Sigmoid colon (tissue), 7 donors: ENCODE measurements at places on chromosomes 13 and 19.

DNA sequence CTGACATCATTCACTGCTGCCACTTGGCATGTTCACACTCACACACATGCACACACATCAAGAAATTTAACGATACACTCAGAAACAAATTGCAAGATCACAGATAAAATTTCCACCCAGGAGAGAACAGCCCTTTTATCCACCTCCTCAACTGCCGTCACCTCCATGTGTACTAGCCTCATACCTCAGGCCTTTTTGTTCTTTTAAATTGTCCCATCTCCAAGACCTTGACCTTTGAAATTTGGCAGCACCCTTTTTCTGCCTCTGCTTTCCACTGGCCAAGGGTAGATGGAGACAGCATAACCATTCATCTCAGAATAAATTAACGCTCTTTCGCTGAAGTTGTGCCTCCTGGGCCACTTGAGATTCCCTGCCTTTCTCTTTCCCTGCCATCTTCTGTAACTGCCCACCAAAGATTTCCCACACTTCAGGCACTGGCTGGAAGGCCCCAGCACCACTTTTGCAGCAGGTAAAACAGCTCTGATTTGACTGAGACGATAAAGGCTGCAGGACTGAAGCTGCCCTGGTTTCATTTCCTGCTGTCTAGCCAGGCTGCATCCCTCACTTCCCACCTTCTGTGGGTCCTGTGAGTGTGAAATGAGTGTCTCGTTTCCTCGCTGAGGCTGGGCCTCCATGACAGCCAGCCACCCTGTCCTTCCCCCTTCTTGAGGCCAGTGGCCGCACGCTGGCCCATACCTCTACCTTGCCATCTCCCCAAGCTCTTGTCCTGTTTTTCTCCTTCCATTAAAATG lies 39.3 kb downstream of the MBNL2 start:
- DNase-seq = no peak

DNA sequence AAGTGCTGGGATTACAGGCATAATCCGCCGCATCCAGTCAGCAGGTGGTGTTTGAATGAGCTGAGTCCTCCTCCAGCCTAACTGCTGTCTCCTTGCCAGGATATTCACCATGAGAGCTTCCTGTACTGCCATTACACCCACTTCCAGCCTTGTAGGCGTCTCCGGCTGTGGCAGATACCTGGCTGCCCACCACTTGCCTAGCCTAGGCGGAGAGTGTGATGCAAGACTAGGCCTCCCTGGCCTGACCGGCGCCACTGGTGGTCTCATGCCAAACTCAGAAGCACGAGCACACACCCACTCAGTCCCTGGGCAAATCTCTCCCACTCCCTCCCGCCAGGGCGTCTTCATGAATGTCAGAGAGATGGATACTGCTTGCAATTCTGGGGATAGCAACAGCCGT lies 16.6 kb downstream of the IL12RB1 start:
- no peak for DNase-seq

DNA sequence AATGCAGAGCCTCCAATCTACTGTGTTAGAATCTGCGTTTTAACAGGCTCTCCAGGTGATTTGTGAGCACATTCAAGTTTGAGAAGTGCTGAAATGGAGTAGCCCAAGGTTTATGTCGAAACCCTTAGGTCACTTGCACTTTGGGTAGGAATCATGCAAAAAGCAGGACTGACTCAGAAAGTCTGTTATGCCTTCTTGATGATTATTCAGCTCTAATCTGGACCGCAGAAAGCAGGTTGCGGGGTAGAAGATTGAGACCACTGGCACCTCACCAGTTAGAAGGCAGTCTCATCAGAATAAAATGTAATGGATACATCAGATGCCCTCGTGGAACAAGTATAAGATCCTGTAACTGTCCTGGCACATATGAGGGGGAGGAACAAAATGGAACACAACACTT lies 326.3 kb downstream of the DCLK1 start:
- no peak for DNase-seq

GRCh38 chr13:75550159-75550567 lies 572 bp downstream of the UCHL3 start:
- no peak for DNase-seq

GRCh38 chr13:113401452-113402415 lies 37.8 kb upstream of the GRTP1 start:
- DNase-seq = peak; percentile 52

GRCh38 chr13:32262165-32262564 lies 53.0 kb downstream of the ZAR1L start:
- no peak for DNase-seq

- DNase-seq = no peak
These were observed 14.3 kb downstream of the GAS6 start for GRCh38 chr13:113849546-113849945.

DNA sequence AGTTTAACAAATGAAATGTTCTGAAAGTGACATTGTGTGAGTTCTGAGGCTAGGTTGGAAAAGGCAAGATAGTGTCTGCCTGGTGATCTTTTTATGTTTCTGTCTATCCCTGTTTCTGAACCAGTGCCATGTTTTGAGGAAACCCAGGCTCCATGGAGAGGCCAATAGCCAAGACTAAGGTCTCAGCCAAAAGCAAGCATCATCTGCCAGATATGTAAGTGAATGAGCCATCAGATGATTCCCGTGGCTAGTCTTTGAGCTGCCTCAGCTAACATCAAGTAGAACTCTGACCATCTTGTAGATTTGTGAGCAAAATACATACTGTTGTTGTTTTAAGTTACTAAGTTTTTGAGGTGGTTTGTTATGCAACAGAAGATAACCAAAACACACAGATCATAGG lies 19.6 kb upstream of the CCNA1 start:
- DNase-seq = no peak

- DNase-seq = no peak
These were observed 4.7 kb downstream of the KCTD4 start for GRCh38 chr13:45196096-45196495.

DNA sequence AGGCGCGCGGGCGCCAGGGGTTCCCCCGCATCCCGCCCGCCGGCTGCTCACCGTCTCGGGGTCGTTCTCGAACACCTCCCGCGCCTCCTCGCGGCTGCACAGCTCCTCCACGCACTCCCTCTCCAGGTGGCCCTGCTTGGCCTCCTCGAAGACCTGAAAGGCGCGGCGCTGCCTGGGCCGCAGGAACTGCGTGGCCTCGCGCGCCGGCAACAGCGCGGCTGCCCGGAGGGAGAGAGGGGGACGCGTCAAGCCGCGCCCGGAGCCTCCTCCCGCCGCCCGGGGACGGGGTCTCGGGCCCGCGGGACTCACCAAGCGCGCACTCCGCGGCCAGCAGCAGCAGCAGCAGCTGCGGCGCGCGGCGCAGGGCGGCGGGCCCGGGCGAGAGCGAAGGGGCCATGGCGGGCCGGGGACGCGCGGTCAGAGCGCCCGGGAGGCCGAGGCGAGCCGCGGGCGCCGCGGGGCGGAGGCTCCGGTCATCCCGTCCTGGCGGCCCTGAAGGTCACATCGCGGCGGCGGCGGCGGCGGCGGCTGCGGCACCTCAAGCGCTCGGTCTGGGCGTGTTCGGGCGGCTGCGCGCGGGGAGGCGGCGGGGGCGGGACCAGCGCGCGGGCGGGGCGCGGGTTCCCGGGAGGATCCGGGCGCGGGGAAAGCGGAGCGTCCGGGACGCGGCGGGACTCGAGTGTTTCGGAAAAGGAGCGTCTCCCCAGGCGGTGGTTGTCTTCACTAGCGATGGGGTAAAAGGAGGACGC lies at the start of gene GAS6:
TSS of gene GAS6 (minus strand) at position 553 of the 749 bp plus-strand sequence. CDS start at position 397, 156 bp downstream.
- no peak for DNase-seq

- no peak for DNase-seq
These were observed 8.4 kb downstream of the NLRP7 start for GRCh38 chr19:54938906-54939305.
